ENCODE measurements at places on chromosomes 5 and 9.
A peak's percentile ranks its signal among the peaks of the same experiment; 100 is the strongest.

- no peak for DNase-seq
These were observed 284.2 kb upstream of the SGCD start for GRCh38 chr5:156042726-156043125.

DNA sequence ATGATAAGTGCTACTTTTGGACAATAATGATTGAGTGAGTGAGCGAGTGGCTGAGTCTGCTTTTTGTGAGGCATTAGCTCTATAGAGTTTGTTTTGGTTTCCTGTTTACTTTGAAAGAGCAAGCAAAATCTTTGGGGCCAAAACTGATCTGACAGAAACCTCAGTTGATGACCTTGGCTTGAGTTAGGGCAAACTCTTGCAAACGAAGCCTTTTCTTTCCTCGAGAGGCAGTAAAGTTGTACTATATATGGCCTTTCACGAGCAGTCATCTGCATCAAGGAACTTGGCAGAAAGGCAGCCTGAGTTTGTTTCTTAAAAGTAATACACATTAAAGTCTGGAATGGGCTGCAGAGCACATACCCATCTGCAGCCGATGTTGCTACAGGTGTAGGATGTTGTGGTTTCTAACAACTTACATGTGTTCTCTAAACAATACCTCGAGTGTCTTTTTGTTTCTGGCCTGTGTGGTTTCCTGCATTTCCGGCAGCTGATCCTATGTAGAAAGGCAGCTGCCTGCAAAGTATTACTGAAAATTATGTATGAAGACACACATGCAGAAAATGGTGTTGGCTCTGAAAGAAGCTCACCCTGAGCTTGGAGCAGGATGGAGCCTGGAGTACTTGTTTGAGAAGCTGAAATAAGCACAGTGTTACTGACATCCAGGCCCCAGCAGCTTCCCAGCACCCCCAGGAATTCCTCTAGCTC, 60.8 kb downstream of the FOXD1 start:
- peak; percentile 59 for DNase-seq

GRCh38 chr5:53249529-53250200, 140.1 kb upstream of the MOCS2 start:
- no peak for DNase-seq

DNA sequence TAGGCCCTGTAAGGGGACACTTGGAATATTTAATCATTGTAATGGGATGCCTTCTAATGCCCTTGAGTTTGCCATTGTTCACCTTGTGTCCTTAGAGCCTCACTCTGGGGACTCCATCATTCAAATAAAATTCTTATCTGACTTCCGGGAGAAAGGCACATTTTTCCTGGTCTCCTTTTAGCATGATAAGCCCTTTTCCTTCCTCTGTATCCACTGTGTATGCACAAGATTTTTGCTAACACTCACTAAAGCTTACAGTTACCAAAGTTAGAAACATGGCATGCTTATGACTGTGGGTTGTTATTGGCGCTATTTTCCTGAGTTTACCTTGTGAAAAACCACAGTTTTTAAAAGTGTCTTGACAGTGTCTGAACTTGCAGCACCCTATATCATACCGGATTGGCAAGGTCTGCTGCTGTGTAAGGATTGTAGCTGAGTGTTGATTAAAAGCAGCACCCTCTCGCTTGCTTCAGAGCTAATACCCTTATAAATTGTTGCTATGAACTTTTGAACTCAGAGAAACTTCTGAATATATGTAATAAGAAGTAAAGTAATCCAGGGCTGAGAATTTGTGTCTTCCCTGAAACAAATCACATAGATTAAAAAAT, 46.4 kb downstream of the SNCAIP start:
- DNase-seq = no peak

- DNase-seq = no peak
These were observed 127.8 kb downstream of the KCNIP1 start for GRCh38 chr5:170631466-170632195.

- DNase-seq = no peak
These were observed 112.6 kb upstream of the CACNA1B start for GRCh38 chr9:137764981-137765380.

- DNase-seq = no peak
These were observed 31.5 kb downstream of the CSNK1G3 start for GRCh38 chr5:123543438-123543837.

DNA sequence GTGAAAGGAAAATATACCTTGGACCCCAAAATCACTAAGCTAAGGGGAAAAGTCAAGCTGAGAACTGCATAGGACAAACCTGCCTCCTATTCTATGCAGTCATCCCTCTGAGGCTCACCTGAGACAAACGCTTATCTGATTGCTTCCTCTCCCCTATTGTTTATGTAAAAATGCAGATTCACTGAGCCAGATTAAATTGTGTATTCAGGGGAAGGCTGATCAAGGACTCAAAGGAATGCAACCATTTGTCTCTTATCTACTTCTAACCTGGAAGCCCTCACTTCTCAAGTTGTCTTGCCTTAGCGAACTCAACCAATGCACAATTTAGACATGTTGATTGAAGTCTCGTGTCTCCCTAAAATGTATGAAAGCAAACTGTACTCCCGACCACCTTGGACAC, 13.3 kb downstream of the SPARC start:
- no peak for DNase-seq

DNA sequence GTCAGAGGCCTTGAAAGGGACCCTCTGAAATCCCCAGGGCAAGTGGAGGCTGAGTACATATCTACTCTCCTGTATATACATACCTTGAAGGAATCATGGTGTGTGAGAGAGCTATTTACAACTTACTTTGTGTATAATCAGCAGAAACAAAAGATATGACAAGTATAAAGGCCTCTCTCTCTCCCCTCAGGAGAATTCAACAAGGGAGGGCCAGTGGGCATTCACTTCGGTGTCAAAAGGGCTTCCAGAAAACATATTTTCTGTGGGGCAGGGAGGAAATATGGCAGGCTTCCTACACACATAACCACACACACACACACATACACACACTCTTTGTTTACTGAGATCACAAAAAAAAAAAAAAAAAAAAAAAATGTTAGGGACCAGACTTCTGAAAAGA, 181.7 kb downstream of the BNC2 start:
- no peak for DNase-seq

DNA sequence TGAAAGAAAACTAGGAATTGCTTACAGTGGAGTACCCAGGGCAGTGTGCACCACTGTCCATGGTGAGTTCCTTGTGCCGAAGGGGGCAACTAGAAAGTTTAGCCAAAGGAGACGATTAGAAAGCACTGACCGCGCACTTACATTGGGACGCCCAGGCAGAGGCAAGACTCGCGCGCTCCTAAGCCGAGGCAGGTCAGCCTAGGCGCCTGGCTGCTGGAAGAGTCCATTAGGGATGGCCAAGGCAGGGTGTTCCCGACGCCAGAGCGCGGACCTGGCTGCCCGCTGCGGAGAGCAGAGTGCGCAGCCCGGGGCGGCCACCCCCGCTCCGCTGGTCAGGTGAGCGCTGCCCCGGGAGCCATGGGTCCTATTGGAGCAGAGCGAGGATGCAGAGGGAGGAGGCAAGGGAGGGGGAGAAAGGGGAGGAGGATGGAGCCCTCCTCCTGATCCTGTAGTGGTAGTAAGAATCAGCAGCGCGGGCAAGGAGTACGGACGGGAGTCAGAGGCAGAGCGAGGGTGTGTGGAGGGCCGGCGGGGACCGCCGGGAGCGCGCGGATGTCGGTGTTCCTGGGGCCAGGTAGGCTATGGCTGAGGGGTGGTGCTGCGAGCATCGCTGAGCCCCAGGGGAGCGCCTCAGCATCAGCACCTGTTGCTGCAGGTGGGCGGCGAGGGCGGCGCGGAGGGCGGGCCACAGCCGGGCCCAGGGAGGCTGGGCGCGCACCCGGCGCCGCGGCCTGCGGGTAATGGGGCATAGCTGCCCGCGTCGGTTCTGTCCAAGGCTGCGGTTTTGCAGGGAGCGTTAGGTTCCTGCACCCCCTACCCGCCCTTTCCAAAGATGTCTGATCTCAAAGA, at the start of gene ADGRV1:
Gene ADGRV1 (plus strand): TSS at position 454 of the 849 bp plus-strand sequence. CDS start 99 bp downstream, at position 553.
- peak; percentile 89 for DNase-seq

DNA sequence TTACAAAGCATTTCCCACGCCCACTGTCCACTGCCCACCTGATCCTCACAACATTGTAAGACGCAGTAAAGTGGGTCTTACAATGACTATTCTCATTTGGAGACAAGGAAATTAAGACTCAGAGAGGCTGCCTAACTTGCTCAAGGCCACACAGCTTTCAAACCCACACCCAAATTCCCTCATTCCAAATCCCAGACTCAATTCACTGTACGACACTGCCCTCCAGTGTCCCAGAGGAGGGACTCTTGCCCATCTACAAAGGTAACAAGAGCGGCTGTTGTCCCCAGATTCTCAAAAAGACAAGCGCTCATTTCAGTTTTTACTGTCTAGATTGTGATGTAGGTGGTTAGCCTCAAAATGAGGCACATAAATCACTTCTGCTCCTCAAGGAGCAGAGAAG, 184.6 kb downstream of the ACTL7B start:
- DNase-seq = no peak

DNA sequence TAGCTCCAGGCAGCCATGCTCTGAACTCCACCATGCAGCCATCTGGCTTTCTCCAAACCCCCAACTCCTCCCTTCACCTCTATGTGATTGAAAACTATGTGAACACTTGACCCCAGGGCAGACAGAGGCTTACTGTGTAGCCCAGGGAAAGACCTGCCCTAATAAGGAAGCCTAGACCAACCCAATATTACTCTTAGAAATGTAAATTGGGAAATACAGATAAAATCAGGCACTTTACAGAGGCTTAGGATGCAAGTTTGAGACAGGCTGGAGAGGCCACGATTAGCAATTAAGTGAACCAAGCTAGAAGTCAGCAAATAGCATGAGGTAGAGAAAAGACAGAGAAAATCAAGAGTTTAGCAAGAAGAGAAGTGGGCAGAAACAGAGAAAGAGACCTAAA, 141.7 kb upstream of the ABCA1 start:
- DNase-seq = no peak

GRCh38 chr9:21806644-21807043, 4.2 kb downstream of the MTAP start:
- DNase-seq = no peak

DNA sequence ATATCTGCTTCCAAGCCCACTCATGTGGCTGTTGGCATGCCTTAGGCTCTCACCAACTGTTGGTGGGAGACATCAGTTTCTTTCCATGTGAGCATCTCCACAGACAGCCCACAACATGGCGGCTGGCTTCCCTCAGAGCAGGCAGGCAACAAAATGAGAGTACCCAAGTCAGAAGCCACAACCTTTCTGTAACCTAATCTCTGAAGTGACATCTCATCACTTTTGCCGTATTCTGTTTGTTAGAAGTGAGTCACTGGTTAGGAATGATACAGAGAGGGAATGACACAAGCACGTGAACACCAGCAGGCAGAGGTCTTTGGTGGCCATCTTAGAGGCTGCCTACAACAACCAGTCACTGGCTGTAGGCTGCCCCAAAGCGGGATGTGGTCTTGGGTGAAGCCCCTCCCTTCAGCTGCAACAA, 88.6 kb upstream of the RASGRF2 start:
- no peak for DNase-seq

- peak; percentile 19 for DNase-seq
These were observed 183.9 kb downstream of the C9orf50 start for GRCh38 chr9:129436751-129437625.

DNA sequence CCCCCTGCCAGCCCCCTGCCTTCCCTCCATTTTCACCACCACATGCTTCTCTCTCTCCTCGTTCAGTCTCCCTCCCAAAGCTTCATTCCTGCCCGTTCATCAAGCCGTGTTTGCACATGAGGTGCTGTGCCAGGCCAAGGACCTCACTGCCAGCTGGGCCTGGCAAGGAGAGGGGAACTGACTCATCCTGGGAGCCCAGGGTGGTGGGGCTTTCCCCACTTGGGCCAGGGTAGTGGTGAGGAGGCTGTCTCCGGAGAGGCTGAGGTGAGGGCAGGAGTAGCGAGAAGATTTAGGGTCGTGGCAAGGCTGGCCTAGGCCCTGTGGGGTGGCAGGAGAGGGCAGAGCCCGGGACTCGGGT, 30.4 kb upstream of the NOTCH1 start:
- no peak for DNase-seq

GRCh38 chr9:89467278-89467625, 30.7 kb downstream of the SEMA4D start:
- no peak for DNase-seq

DNA sequence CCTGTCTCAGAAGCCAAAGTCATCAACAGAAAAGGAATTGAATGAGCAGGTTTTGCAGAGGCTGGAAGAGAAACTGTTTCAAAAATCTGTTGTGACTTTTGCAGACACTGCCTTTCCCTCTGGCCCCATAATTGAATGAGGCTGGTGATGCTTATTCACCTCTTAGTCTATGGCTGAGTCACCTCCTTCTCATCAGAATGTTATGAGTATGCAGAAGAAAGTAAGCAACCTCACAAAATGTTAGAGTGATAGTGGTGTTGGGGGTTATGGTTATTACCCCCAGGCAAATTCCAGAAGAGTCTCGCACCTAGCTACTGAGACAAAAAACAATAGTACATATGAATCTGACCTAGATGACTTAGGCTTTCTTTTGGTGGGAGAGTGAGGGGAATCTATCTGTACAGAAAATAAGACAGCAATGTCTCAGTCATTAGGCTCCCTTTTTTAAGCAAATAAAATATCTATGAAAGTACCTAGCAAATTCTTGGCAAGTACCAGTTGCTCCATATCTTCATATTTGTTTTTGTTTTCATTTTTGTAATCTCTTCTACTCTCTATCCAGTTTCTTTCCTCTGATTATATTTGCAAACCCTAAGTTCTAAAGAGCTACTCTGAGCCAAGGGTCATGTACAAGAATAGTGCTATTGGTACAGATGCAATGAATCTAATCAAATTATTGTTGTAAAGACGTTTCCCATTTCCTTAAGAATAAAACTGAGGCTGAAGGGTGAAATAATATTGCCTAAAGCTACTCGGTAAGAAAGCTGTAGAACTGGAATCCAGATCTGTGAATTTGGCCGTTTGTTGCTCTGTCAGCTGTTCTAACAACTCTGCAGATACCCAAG, 498.1 kb upstream of the TNC start:
- no peak for DNase-seq

DNA sequence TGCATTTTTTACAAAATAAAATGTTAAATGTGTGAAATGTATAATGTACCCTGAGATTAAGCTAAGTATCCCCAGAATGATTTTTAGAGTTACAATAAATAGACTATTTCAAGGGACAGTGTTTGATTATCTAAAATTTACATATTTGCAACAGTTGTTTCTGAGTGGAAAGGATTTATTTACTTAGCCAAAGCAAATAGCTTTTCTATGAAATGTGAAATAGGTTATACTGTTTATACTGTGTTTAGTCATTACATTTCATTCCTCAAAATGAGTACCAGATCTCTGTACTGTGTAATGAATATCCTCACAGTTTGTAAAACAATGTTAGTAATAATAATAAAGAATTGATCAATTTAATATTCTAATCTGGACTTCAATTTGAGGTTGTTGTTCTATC, 1019.0 kb downstream of the NR2F1-AS1 start:
- DNase-seq = no peak

DNA sequence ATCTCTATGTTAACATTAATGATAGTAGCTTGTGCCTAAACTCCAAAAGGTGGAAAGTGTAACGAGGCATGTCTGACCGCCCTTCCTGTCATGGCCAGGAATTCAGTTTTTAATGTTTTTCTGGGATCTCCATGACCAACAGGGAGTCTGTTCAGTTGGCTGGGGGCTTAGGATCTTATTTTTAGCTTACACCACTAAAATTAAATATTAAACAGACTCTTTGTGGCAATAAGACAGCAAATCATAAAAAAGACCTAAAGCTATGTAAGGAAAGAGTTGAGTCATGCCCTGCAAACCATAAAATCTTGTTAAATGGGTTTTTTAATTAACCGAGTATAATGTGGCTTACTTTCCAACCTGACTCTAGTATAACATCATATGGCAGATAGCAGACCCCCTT, 247.8 kb downstream of the DIRAS2 start:
- no peak for DNase-seq

Data from DMS79 (cell line).